Stimulated activated CD4-positive, alpha-beta T cell treated with anti-CD3 and anti-CD28 coated beads, Interleukin-12 subunit alpha, Interleukin-12 subunit beta, amount 100 ng/mL, for 4 hours (primary cell): ENCODE measurements at places on chromosomes 7 and 10.

DNA sequence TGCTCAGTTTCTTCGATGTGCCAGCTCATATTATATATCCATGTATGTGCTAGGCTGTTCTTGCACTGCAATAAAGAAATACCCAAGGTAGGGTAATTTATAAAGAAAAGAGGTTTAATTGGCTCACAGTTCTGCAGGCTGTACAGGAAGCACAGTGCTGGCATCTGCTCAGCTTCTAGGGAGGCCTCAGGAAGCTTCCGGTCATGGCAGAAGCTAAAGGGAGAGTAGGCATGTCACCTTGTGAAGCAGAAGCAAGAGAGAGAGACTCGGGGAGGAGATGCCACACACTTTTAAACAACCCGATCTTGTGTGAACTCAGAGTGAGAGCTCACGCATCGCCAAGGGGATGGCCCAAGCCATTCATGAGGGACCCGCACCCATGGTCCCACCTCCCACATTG, 13.8 kb upstream of the ECHDC3 start:
- DNase-seq = no peak

DNA sequence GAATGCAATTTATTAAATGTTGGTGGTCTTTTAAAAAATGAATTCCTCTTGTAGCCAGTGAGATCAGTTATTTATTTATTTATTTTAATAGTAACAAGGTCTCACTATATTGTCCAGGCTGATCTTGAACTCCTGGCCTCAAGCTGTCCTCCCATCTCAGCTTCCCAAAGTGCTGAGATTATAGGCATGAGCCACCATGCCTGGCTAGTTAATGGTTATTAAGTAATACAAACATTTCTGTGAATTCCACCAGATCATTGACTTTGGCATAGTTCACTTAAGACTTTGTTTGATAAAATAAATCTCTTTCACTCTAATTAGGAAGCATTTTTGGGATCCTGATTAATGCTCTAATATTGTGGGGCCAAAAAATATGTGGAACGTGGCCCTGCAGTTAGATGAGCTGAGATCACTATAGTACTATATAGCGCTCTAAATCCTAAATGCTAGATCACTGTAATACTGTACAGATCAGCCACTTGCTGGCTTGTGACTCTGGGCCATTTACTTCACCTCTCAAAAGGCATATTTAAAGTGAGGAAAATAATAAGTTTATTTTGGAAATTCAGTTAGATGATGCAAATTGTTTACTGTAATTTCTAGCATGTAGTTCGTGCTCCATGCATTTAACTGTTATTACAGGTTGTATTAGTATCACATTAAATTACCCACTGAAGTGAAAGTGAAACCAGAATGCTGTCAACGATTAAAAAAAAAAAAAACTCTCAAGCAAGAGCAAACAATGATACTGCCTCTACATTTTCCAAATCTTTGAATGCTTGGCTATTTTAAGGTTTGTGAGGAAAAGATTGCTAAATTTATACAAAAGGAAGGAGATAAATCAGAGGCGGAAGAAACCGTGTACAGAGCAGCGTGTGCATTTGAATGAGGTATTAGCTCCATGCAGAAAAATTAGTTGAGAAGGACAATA, 15.9 kb upstream of the FAS start:
- DNase-seq = no peak

DNA sequence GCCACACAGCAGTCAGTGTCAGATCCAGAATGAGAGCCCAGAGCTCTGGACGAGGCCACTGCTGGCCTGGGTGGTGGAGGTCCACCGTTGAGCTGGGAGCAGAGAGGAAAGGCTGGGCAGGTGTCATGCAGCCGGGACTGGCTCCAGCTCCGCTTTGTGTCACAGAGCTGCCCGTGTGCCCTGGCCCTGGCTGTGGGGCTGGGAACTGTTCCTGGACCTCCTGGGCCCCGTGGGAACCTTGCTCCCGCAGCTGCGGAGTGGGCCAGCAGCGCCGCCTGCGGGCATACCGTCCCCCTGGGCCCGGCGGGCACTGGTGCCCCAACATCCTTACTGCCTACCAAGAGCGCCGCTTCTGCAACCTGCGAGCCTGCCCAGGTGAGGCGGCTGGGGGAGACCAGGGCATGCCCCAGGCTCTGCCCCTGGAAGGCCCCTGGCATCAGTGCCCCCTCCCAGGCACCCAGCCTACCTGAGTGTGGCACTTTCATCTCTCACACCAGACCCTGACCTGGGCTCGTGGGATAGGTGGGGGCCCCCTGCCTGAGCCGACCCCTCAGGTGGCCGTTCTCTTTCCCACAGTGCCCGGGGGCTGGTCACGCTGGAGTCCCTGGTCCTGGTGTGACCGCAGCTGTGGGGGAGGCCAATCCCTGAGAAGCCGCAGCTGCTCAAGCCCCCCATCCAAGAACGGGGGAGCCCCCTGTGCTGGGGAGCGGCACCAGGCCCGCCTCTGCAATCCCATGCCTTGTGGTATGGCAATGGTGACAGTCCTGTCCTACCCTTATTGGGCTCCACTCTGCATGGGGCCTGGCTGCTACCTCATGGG, 18.8 kb upstream of the ZNF862 start:
- DNase-seq = no peak

GRCh38 chr7:132061937-132062336, 505.5 kb upstream of the PODXL start:
- DNase-seq = no peak

- no peak for DNase-seq
Measured at GRCh38 chr7:65746398-65746669, 126.5 kb upstream of the VKORC1L1 start.

DNA sequence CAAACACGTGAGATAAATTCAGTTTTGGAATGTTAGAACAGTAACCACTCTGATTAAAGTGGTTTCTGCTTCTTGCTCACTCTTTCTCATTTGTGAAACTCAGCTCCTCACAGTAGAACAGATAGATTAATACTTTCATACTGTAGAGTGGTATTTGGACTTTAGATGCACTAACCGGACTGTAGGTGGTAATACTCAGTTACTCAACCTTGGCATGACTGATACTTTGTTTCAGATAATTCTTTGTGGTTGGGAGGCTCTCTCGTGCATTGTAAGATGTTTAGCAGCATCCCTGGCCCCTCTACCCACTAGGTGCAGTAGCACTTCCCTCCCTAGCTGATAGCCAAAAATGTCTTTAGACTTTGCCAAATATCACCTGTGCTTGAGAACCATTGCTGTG, 37.6 kb downstream of the MCU start:
- DNase-seq = no peak
